ENCODE measurements at places on chromosomes 3 and 15. TPM values are rescaled to one million over a fixed set of nuclear protein-coding genes. Genes with fewer than 3 reads are reported as not detected.

UNC13C gene
- total RNA-seq: not detected

DBR1 gene
- 12.9 TPM for total RNA-seq

TRAT1 gene
- total RNA-seq: not detected

OSBPL10 gene
- total RNA-seq: 8.0 TPM

STAC gene
- 2.1 TPM for total RNA-seq

FAM107A gene
- total RNA-seq: 0.76 TPM

DYNLT2B gene
- total RNA-seq: 6.1 TPM

BFSP2 gene
- not detected for total RNA-seq

COL6A5 gene
- not detected for total RNA-seq

MAP1A gene
- total RNA-seq: under 0.01 TPM

ESYT3 gene
- total RNA-seq: not detected

MESP1 gene
- under 0.01 TPM for total RNA-seq

Data from dermis microvascular lymphatic vessel endothelial cell (primary cell).